NCI-H1092 treated with DMSO at 0.1 percent for 48 hours (cell line): ENCODE measurements at places on chromosomes 13 and 19.

DNA sequence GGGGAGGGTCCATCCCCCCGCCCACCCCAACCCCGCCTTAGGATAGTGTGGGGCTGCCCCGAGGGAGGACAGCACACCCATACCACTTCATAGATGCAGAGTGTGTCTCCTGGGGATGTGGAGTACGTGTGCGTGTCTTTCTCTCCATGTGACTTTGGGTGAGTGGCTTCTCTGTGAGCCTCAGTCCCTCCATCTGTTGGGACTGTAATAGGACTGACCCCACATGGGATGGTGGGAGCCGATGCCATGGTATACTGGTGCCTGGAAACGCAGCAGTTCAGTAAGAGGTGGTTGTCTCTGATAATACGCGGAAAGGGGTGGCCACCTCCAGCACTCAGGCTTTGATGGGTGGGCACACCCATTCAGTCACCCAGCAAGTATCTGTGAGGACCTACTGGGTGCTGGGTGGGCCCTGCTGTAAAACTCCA, 816 bp upstream of the PRKD2 start:
- DNase-seq: no peak

GRCh38 chr13:113813749-113814434, 50.0 kb downstream of the GAS6 start:
- no peak for DNase-seq

- no peak for DNase-seq
These were observed 836.2 kb downstream of the DACH1 start for GRCh38 chr13:71030784-71031183.

GRCh38 chr19:49326165-49326704, 1.2 kb upstream of the SLC6A16 start:
- DNase-seq: no peak

DNA sequence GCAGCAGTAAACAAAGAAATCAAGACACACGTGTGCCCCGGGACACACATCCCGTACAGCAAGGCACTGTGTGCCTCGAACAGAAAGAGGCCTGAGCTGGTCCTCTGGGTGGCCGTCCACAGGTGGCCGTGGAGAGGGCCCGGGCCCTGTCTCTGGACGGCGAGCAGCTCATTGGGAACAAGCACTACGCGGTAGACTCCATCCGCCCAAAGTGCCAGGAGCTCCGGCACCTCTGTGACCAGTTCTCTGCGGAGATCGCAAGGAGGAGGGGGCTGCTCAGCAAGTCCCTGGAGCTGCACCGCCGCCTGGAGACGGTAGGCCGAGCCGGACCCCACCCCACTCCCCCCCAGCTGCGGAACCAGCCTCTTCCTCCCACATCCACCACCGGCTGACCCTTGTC, 30.7 kb upstream of the F7 start:
- DNase-seq: no peak

GRCh38 chr13:42969565-42970172, 22.4 kb downstream of the EPSTI1 start:
- DNase-seq: peak; percentile 50

GRCh38 chr19:49676136-49676783, 811 bp upstream of the PRMT1 start:
- peak; percentile 95 for DNase-seq

DNA sequence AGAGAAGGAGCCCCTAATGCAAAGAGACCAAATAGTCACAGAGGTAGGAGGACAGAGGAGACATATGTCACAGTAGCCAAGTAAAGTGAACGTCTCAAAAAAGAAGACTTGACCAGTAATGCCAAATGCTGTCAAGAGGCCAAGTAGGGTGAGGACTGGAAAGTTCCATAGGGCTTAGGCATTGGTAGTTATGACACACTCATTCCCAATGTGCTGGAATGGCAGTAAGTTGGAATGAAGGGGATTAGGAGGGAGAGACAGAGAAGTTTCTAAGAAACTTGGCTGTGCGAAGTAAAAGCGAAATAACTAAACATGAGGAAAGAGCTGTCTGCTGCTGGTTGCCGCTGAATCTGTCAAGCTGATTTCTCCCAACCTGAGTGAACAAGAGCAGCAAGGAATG, 14.9 kb upstream of the FRY start:
- DNase-seq: no peak

DNA sequence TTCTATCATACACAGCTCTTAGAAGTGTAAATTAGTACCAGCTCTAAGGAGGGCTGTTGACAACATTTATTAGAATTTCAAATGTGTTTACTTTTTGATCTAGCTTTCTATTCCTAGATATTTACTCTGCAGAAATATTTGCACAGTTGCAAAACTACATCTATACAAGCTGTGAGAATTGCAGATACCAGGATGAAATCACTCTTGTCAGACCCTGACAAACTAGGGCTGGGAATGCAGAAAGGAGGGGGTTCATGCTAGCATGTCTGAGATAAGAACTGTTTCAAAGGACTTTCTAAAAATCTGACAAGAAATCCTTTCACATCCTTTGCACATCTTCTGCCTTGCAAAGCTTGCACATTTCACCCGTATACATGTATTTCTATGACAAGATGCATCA, 11.8 kb upstream of the PABPC3 start:
- no peak for DNase-seq

- DNase-seq: no peak
These were observed 494 bp downstream of the NCLN start for GRCh38 chr19:3186160-3186688.

DNA sequence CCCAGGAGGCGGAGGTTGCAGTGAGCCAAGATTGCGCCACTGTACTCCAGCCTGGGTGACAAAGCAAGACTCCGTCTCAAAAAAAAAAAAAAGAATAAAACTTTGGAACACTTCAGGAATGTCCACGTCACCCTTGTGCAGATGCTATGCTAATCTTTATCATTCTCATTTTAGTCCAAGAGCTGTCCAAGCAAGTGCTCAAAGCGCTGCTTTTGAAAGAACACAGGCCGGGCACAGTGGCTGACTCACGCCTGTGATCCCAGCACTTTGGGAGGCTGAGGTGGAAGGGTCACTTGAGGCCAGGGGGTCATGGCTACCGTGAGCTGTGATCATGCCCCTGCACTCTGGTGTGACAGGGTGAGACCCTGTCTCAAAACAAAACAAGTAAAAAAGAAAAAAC, 11.1 kb upstream of the UQCR11 start:
- DNase-seq: no peak

DNA sequence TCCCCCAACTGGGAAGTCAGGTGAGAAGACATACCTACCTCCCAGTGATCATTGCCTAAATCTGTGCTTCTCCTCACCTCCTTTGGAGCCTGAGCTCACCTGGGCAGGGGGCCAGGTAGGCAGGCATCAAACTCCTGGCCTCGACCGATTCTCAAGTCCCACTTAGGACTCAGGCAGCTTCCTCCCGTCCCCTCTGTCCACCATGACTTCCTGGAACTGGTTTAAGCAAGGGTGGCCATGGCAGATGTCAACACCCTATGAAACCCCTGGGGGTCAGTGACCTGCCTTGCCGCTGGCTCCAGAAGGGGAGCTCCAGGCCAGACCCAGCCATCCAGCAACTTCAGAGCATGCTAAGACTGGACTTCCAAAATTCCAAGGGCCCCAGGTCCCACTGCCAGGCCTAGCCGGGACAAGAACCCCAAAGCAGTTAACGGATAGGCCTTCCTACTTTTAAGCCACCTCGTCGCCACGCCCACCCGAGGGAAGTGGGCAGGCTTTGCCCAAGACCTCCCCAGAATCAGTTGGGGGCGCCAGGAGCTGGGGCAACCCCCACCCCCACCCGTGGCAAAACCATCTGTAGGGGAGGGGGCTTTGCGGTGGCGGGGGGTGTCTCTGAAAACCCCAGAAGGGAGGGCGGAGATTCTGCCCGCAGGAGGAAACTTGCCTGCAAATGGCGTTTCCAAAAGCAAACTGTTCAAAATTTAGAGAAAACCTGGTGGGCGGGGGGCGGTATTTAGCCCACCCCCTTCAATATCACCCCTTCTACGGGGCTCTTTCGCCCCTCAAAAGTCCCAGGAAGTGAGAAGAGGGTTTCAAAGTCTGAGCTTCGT, 657 bp downstream of the PLIN3 start:
- no peak for DNase-seq

- no peak for DNase-seq
These were observed 326.1 kb upstream of the TSHZ3 start for GRCh38 chr19:31675193-31675913.

- DNase-seq: no peak
These were observed 25.4 kb upstream of the GPR12 start for GRCh38 chr13:26785838-26786630.

DNA sequence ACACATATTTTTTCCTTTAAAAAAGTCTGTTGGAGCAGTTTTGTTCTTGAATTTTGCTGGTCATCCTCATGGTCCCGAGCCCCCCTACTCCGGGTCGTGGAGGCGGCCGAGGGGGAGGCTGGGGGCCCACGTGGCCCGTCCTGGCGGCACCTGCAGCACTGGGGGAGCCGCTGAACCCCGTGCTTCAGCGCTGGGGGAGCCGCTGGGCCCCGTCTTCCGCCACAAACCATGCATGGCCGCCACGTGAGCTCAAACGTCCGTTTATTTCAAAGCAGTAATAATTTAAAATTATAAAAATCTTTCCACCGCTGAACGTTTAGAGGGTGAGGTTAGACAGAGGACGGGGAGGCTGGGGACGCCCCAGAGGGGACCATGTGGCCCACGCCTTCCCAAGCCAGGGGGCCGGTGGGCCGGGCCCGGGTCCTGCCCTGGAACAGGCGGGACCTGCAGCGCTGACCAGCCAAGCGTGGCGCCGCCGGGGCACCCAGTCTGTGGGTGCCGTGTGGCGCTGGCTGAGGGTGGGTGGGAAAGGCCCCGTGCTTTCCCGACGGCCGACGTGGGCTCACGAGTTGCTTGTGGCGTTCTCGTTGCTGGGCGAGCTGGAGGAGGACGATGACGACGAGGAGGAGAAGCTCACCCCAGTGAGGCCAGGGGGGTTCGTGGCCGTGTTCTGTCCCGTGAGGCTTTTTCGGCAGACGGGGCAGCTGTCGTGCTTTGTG, 8.0 kb downstream of the FGF22 start:
- no peak for DNase-seq

DNA sequence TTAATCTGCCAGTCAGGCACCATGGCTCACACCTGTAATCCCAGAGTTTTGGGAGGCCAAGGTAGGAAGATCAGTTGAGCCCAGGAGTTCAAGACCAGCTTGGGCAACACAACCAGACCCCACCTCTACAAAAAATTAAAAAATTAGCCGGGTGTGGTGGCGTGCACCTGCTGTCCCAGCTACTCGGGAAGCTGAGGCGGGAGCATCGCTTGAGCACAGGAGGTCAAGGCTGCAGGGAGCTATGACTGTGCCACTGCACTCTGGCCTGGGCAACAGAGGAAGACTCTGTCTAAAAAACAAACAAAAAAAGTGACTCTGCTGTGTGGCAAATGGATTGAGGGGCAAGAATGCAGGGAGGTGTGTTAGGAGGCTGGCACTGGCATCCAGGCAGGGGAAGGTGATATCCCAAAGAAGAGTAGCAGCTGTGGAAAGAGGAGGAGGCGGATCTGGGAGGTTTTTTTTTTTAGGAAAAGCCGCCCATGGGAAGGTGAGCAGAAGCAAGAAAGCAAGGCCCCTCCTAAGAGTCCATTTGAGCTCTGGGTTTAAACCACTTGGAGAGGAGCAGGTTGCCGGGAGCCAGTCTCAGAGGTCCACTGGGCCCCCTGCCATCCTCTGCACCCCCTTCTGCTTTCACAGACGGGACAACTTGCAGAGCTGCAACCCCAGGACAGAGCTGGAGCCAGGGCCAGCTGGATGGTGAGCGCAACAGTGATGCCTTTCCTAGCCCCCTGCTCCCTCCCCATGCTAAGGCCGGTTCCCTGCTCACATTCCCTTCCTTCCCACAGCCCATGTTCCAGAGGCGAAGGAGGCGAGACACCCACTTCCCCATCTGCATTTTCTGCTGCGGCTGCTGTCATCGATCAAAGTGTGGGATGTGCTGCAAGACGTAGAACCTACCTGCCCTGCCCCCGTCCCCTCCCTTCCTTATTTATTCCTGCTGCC, 2.1 kb downstream of the HAMP start:
- no peak for DNase-seq

DNA sequence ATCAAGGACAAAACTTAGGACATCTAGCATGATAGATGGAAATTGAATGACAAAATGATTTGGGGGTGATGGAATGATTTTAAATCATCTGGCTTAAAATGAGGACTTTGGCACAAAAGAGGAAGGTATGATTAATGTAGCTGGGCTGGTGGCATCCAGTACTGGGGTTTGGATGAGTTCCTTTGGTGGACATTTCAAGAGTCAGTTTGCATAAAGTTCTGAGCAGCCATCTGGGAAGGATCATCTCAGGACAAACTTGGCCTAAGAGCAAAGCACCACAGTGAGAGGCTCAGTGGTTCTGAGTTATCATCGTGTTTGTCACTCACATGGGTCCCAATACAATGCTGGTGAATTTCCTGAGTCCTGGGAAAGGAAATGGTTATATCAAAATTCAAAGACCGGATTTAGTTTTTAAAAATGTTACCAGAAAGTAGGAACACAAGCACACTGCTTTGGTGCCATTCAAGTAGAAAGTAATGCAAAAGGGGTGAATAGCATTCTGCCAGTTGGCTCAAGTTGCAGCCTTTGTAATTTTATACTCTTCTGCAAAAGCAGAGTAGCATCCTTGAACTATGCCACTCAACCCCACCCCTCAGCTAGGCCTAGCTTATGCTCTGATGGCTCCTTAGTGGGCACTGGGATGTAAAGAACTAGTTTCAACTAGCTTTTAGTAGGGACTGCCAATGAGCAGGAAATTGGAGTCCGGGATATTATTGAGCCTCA, 219.0 kb downstream of the COG6 start:
- no peak for DNase-seq

DNA sequence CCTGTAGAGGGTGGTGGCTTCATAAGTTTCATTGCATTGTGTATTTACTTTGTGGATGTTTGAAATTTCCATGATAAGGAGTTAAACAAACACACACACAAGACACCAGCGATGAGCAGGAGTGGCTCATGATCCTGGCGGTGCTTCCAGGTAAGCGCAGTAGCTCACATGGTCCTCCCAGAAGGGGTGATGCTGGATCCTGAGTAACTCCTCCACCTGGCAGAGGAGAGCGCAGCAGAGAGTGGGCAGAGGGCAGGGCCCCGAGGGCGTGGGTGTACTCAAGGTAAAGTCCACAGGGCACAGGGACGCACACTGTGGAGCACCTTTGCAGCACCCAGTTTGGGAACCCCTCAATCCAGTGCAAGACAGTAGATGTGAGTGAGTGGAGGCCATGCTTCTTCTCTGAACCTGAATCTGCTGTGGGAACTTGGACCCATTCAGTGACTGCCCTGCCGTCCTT, 54.0 kb downstream of the RFX2 start:
- no peak for DNase-seq

DNA sequence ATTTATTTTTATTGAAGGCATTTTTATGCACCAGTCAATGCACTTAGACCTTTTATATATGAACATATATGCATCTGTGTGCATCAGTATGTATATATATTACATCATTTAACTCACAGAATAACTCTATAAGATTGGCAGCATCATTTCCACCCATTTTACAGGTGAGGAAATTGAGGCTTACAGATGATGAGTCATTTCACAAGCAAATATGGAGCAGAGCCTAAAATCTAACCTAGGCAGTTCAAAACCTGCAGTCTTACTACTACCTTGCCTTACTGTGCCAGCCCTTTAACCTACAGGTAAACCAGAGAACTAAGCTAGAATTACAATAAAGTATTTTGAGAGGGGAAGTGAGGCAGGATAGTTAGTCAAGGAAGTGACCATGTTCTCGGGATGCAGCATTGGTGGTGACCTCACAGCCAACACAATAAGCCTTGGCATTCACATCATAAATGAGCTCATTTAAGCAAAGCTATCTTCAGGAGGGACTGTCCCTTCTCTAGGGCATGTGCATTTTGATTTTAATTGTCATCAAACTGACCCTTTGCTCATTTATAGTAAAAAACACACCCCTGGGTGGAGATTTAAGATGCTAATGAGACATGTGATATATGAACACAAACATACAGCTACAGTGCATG, 274.3 kb downstream of the DCLK1 start:
- DNase-seq: no peak
